ENCODE measurements at places on chromosomes 2 and 18.
A peak's percentile ranks its signal among the peaks of the same experiment; 100 is the strongest.

- DNase-seq, result no peak
Observed at GRCh38 chr2:177195194-177195593, 17.4 kb upstream of the HNRNPA3 start.

- DNase-seq, result no peak
Observed at GRCh38 chr2:105734762-105735538, 9.8 kb upstream of the NCK2 start.

GRCh38 chr2:30691948-30692828, 115.1 kb downstream of the CAPN13 start:
- peak; percentile 73 for DNase-seq

DNA sequence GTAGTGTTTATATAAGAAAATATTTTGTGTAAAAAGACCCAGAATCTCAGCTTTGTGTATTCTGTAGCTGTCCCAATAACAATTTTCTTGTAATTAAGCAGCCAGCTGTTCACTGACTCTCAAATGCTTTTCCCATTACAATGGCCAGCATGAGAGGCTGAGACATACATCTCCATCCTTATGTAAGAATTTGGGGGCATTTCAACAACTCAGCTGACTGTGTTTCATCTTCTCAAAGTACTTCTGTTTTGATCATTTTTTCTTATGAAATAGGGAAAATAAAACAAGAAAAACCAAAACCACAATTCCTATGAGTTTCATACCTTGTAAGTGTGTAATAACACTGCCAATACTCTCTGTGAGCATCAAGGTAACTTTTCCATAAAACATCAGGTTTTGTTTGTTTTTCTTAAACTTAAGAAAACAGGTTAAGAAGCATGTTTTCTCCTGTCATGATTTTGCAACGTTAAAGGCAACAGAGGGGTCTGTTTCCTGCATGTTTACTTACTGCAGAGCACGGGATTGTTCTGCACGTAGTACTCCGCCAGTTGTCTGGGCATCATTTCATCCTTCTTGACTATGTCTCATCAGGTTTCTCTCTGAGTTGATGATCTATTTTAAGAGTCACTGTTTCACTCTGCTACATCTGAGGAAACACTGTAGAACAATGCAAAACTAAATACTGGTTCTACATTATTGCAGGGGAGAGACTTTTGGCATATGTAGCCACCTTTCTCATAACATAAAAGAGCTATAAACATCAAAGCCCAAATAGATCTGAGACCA, 62.9 kb upstream of the CYRIA start:
- DNase-seq, result no peak

DNA sequence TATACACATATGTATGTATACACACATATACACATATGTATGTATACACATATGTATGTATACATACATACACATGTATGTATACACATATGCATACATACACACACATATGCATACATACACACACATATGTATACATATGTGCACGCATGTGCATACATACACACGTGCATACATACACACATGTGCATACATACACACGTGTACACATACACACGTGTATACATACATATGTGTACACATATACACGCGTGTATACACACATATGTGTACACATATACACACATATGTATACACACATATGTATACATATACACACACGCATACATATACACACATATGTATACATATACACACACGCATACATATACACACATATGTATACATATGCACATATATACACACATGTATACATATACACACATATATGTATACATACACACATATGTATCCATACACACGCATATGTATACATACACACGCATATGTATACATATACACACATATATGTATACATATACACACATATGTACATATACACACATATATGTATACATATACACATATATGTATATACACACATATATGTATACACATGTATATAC, 21.5 kb downstream of the NABP1 start:
- no peak for DNase-seq

GRCh38 chr2:197201874-197202273, 108.7 kb downstream of the ANKRD44 start:
- no peak for DNase-seq

DNA sequence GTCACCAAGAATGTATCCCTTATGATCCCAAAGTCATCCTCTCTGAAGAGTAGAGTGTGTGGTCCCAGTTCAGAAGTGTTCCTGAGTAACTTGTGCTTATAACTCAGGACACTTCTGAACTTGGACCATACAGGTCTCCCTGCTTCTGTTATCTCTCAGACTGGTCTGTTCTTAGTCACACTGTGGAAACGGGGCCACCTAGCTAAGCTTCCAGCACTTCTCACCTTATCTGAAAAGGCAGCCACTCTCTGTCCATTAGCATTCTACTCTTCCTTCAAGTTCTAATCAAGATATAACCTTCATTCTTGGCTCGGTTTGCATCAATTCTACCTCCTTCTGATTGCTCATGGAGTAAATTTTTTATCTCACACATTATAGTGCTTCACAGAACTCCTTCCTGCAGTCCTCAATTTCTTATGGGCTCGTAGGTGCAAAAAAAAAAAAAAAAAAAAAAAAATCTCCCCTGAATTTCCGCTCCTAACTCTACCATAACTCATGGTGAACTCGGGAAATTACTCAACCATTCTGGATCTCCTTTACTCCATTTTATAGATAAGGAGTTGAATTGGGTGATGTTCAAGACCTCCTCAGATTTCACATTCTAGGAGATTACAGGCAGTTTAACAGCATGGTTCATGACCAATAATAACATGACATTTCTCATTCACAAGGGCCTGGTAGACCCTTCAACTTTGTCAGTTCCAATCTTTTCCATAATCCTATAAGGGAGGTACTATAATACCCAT, 108.4 kb downstream of the TACR1 start:
- no peak for DNase-seq

- no peak for DNase-seq
Observed at GRCh38 chr2:24174851-24175277, at the start of gene FAM228A. FAM228A (plus strand) TSS chr2:24175053; CDS start chr2:24175481, 428 bp downstream.

GRCh38 chr2:81195017-81195773, 890.6 kb upstream of the LRRTM1 start:
- DNase-seq, result no peak

DNA sequence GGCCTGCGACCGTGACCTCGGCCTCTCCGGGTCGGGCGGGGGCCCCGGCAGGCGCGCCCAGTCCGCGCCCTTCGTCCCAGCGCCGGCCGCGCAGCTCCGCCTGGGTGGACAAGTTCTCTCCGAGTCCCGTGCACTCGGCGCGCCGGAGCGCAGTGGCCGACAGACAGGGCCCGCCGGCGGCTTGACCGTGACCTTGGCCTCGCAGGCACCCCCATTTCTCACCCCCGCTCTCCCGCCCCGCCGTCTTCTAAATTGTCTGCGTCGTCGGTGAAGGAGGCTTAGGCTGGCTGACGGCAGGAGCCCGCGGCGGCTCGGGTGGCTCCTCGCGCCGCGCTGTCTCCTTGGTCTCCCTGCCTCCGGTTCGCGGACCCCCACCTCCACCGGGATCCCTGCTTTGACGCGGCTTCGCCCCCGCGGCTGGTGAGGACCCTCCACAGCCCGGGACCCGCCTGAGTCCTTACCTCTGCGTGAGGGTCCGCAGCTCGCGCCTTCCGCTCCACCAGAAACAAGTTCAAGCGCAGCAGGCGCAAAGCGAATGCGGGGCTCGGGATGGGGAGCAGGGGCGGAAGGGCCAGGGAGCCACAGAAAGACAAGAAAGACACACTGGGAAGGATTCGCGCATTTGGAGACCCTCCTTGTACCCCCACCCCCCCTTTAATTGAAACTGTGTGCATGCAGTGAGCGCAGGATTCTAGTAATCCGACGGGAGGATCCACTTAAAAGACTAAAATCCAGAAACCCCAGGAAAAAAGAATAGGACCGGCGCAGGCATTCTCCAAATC, 4.0 kb downstream of the PTGR3 start:
- no peak for DNase-seq

DNA sequence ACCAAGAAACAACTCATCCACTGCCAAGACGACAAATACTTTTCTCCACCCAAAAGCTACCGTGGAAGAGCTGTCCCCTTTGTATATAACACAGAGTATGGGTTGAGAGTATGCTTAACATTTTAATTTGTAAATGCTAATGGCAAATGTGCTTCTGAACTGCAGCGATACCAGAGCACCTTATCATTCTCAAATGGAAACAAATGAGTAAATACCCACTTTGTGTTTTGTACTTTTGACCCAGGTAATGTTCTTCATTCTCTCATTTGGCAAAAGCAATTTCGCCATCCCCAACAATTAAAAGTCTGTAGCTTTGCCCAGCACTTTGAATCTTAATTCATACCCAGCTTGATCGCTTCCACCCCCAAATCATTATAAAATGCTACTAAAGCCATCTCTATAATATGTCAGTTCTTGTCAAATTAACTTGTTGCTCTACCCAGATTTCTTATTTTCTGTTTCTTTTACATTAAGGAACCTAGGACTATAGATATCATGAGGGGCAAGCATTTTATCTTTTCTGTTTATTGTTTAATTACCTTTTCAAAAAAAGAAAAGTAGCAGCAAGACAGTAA, 6.2 kb upstream of the POU3F3 start:
- DNase-seq, result no peak
